COR-L47 (cell line): ENCODE measurements at places on chromosomes 2 and 18.
A peak's percentile ranks its signal among the peaks of the same experiment; 100 is the strongest.

- DNase-seq: no peak
Observed at GRCh38 chr2:74052732-74053710, 68.3 kb downstream of the TET3 start.

DNA sequence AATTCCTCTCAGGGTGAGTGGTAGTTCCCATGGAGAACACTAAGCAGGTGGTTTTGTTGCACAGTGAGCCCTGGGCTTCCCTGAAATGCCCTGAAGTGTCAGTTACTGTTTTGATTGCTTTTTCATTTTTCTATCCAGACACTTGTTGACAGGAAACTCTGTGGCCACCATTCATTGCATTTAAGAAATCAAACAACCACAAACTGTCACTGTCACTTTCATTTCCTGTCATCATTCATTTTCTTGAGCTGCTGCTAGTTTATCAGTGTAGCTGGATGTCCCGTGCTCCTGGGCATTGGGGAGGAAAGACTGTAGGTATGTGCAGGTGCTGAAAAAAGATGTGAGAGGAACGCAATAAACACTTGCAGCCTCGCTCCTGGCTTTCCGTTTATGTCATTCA is 891.6 kb upstream of the ZEB2 start:
- peak; percentile 30 for DNase-seq

GRCh38 chr2:29382486-29382885 is 267.3 kb downstream of the CLIP4 start:
- no peak for DNase-seq

GRCh38 chr2:85355073-85355410 is 473 bp downstream of the ELMOD3 start:
- no peak for DNase-seq

DNA sequence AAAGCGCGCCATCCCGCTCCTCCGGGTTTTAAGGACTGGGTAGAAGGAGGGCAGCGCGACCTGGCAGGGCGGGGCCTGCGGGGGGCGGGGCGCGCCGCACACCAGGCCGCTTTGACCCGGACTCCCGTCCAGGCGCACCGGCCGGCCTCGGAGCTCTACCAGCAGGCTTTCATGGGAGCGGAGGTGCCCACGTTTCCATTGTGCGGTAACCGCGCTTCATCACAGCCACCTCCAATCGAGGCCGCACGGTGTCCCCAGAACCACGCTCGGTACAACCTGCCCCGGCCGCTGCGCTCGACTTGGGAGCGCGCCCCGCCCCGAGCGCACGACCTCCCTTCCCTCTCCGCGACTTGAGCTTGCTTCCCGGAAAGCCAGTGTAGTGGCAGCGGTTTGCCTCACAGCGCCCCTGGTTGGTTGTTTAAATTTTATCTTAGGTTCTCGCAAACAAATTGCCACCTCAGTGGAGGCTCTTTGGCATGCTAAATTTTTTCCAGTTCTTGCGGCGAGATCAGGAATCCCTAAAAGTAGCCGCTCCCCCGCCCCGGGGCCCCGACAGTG is 280 bp upstream of the CYP1B1 start:
- DNase-seq: peak; percentile 29

DNA sequence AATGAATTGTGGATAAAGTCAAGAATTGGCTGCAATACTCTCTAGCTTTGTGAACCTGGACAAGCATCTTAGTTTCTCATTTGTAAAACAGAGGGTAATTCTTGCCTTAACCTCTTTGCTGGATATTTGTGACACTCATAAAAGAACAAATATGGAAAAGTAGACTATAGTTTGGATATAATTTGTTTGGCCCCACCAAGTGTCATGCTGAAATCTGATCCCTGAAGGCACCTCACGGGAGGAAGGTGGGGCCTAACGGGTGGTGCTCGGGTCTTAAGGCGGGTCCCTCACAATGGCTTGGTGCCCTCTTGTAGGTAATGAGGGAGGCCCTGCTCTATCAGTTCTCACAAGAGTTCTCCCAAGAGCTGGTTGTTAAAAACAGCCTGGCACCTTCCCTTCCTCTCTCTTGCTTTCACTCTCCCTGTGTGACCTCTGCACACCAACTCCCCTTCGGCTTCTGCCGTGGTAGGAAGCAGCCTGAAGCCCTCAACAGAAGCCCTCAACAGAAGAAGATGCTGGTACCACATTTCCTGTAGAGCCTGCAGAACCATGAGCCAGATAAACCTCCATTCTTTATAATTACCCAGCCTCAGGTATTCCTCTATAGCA is 37.4 kb downstream of the ARL4C start:
- no peak for DNase-seq

DNA sequence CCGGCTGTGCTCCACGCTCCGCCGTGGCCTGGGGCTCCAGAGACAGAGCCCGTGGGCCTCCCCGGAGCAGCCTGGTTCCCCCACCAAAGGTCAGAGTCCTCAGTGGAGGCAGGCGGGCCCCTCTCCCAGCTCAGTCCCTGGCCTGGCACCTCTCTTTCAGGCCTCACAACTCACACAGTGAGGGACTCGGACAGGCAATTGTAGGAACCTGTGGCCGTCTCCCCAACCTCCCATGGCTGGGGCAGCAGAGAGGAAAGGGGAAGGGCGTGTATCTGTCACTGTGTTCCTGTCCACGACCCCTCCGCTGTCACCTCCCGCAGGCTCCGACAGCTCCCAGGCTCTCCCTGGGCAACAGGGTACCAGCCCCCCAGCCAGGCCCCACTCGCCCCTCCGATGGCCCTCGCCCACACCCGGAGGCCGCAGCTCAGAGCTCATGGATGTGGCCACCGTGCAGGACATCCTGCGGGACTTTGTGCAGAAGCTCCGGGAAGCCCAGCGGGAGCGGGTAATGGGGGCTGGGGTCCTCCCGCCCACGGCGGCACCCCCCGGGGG is 32.4 kb upstream of the SNED1 start:
- no peak for DNase-seq

GRCh38 chr2:7377916-7378569 is 460.8 kb downstream of the RNF144A start:
- DNase-seq: peak; percentile 42

DNA sequence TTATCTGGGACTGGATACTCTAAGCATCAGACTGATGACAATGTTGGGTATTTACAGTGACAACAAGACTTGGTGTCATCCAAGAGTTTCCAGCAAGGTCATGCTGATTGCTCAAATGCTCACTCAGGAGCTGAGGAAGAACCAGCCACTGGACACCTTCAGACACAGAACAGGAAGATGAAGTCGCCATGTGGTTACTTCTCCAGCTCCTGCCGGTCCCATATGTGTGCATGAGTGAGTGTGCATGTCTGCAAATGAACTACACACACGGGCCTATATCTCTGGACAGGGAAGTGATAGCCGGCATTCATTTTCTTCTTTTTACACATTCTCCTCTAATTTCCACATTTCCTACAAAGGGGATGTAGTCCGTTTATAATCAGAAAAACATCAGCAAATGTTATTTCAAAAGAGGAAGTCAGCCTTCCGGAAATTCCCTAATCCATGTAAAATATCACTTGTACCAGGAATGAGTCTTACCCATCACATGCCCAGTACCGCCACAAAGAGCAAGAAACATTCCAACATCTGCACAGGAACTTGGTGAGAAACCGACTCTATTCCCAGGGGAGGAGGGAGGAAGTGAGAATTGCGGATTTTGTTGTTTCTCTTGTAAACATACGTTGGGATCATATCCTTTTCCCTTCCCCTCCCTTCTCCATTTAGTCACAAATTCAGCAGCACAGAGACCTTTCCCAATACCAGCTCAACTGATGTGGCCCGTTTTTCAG is 10.8 kb downstream of the RFX8 start:
- no peak for DNase-seq

DNA sequence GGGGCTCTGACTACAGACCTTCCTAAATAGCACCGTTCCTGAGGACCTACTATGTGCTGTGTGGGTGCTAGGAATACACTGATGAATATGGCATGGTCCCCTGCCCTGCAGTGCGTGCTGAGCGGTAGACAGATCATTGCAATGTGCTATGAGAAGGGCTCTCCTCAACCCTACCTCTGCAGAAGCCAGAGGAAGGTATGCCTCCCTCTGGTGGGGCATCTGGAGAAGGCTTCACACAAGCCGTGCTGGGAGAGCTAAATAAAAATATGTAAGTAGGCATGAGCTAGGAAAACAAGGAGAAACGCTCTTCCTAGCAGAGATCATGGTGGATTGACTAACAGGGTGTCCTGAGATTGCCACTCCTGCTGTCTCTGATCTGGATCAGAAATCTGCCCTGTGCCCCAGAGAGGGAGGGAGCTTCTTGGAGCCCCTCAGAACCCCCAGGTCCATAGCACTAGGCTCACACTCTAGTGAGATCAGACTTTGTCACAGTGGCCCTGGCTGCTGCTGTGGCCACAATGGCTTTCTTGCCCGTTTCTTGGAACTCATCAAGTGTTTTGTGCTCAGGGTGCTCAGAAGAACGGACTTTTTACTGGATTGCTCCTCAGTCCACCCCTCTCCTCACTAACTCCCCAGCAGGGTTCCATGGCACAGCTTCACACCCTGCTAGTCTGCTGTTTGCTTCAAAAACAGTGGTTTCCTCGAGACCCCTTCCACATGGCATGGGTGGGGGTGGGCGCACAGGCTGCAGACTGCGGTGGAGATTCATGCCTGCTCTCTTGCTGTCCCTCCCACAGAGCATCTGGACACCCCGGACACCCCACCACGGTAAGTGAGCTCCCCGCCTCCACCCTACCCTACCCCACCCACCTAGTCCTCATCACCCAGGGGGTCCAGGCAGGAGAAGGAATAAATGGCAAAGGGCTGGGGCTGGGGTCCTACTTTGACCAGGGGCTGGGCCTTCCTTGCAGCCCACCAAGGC is 14.2 kb downstream of the SIGLEC15 start:
- peak; percentile 48 for DNase-seq

GRCh38 chr2:118850901-118851415 is 3.5 kb upstream of the EN1 start:
- DNase-seq: no peak

DNA sequence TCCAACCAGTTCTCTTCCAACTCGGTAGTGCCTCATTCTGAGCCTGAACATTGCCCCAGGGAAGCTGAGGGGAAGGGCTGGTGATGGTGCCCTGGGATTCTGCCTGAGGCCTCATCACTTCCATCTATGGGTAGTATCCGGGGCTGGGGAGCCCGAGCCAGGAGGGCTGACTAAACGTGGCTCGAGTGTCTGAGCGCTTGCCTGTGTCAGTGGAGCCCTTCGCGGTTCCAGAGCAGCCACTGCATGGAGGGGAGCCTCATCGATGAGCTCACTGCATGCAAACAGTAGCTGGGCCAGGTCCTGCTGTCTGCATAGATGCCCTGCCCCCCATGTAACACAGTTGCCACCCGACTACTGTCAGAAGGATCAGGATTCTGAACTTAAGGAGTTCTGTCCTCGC is 129.3 kb downstream of the GLI2 start:
- no peak for DNase-seq

DNA sequence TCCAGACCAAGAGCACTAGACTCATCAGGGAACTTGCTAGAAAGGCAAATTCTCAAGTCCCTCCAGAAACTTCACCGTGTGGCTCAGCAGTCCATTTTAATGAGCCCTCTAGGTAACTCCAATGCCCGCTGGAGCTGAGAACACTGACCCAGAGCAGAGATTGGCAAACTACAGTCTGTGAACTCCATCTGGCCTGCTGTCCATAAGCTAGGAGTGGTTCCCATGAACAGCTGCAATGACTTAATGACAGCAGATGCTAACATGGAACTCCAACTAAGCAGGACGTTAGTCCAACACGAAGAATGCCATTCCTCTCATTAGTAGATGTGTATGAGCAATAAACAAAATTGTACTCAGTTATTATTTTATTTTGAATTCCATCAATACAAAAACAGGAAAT is 371.9 kb downstream of the STK39 start:
- no peak for DNase-seq

- DNase-seq: no peak
Observed at GRCh38 chr2:241445426-241445825, 63.0 kb downstream of the STK25 start.
